Activated T-cell treated with anti-CD3 and anti-CD28 coated beads, Interleukin-2, amount 50 U/mL, for 72 hours (primary cell): ENCODE measurements at places on chromosomes 13 and 19. TPM values are rescaled to one million over a fixed set of nuclear protein-coding genes. Genes with fewer than 3 reads are reported as not detected.

DNA sequence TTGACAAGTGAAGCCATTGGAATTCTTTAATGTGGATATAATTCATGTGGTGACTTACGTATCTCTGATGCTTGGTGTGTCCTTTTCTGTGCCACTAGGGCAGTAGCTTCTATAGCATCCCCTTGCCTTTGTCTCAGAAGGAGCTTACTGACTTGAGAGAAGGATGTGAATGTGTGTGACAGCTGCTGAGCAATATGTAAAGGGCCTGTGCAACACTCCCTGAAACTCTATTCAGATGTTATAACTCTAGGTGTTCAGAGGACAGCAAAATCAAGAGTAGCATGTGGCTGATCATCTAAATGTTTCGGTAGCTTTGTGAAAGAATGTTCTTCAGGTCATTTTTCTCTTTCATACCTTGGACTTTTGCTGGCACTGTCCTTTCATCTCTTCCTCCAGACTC lies 189.5 kb downstream of the LMO7 start:
- H3K27ac ChIP-seq: no peak overlapping the region
- DNase-seq: no peak
- no peak overlapping the region for H3K4me3 ChIP-seq
- no peaks in the 10 kb centered on the region for H3K4me1 ChIP-seq

GRCh38 chr13:84491952-84492351 lies 609.7 kb upstream of the SLITRK1 start:
- no peaks in the 10 kb centered on the region for H3K4me1 ChIP-seq
- no peaks in the 10 kb centered on the region for H3K27me3 ChIP-seq
- no peak overlapping the region for H3K27ac ChIP-seq
- H3K36me3 ChIP-seq: no peaks in the 10 kb centered on the region
- no peak overlapping the region for H3K4me3 ChIP-seq
- DNase-seq: no peak

DNA sequence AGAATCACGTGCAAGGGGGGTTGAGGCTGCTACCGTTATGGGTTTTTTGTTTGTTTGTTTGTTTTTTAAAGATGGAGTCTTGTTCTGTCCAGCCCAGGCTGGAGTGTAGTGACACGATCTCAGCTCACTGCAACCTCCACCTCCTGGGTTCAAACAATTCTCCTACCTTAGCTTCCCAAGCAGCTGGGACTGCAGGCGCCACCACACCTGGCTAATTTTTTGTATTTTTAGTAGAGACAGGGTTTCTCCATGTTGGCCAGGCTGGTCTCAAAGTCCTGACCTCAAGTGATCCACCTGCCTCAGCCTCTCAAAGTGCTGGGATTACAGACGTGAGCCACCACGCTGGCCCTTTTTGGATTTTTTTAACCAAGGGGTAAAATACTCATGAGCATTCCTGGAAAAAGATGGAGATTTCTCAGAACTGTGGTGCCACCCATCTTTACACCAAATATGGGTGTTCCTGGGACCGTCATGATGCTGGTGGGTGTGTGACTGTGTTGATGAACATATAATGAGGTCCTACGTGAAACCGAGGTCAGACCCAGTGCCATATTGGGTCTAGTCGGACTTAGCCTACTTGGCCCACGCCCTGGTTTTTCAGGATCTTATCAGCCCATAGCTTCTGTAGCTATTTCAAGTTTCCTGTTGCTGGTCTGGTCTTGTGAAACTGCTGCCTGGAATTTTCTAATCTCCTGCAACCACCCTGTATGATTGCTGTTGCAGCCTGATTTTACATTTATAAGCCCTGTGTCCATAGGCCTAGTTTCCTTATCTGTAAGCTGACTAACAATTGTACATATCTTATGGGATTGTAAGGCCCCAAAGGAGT lies 6.2 kb downstream of the PPP1R15A start:
- peak overlapping the region; percentile 19 for H3K4me3 ChIP-seq
- H3K27me3 ChIP-seq: no peaks in the 10 kb centered on the region
- peak overlapping the region; percentile 17 for H3K27ac ChIP-seq

DNA sequence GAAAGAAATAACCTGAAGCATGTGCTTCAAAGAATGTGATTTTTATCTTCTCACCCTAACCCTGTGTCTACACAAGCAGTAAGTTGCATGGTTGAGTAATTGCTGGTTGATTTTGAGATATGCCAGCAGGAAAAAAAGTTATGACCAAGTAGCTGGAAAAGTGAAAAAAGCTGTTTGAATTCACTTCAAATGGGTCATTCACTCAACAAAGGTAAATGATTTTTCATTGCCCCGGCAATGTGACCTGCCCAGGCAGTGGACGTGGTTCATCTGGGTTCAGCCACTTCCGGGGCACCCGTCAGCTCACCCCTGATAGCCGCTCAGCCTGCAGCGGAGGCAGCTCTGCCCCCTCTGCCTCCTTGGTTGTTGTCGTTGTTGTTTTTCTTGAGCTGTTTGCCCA lies 18.5 kb downstream of the TNFRSF19 start:
- no peak for DNase-seq
- H3K36me3 ChIP-seq: no peaks in the 10 kb centered on the region
- no peak overlapping the region for H3K4me3 ChIP-seq
- H3K27ac ChIP-seq: no peak overlapping the region

GRCh38 chr13:36447501-36447900 lies 15.2 kb downstream of the CCNA1 start:
- no peaks in the 10 kb centered on the region for H3K36me3 ChIP-seq
- H3K4me3 ChIP-seq: no peak overlapping the region
- DNase-seq: no peak

DNA sequence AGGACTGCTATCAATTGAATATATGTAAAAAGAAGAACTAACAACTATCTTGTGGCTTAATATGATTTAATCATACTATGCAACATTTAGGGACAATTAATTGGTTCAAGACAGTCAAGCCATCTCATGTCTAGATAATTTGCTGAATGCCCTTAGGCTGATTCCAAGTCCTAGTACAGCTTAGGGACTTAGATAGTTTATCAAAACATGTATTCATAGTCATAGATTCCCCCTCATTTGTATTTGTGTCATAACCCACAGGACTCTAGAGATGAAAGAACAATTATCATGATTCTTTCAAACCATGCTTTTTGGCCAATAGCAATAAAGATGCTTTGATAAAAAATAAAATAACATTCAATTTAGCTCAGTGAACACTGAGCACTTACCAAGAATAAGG lies 607.6 kb downstream of the SLITRK1 start:
- H3K27me3 ChIP-seq: no peaks in the 10 kb centered on the region

KLC3 gene
- 0.22 TPM for total RNA-seq

APOC4 gene
- not detected for total RNA-seq
